ENCODE measurements at places on chromosomes 3 and 15.

GRCh38 chr3:13770170-13771169 lies 109.4 kb downstream of the WNT7A start:
- DNase-seq: no peak

GRCh38 chr3:89923921-89924610 lies 816.6 kb downstream of the EPHA3 start:
- no peak for DNase-seq

GRCh38 chr3:116306720-116307119 lies 138.6 kb downstream of the LSAMP start:
- no peak for DNase-seq

GRCh38 chr15:26841514-26841913 lies 25.3 kb upstream of the GABRA5 start:
- DNase-seq: no peak

- DNase-seq: no peak
These were observed 5.8 kb upstream of the DBR1 start for GRCh38 chr3:138180375-138181029.

DNA sequence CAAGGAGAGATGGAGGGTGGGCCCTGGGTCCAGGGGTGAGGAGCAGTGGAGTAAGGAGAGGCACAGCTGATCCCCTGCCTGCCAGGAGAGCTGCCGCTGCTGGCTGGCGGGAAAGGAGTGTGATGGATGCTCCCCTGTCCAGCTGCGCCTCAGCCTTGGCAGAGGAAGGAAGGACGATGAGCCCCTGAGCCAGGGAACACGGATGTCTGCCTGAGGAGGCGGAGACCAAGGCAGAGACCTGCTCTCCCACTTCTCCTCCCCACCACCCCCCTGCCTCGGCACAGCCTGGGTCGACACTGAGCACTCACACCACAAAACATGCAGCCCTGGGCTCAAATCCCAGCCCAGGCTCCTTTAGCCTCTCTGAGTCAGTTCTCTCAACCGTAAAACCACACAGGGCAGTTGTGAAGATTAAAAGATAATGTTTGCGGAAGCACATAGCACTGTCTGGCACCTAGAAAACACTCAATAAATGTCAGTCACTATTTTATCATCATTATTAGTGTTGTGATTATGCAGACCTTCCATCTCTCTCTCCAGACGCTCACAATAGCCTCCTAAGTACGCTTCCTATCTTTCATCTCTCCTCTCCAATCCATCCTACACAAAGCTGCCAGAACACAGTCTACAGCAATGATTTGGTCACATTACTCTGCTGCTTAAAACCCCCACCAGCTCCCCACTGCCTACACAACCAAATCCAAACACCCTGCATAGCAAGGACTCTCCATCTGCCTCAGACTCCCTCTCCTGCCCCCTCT lies 52.2 kb downstream of the SEMA5B start:
- DNase-seq: no peak

DNA sequence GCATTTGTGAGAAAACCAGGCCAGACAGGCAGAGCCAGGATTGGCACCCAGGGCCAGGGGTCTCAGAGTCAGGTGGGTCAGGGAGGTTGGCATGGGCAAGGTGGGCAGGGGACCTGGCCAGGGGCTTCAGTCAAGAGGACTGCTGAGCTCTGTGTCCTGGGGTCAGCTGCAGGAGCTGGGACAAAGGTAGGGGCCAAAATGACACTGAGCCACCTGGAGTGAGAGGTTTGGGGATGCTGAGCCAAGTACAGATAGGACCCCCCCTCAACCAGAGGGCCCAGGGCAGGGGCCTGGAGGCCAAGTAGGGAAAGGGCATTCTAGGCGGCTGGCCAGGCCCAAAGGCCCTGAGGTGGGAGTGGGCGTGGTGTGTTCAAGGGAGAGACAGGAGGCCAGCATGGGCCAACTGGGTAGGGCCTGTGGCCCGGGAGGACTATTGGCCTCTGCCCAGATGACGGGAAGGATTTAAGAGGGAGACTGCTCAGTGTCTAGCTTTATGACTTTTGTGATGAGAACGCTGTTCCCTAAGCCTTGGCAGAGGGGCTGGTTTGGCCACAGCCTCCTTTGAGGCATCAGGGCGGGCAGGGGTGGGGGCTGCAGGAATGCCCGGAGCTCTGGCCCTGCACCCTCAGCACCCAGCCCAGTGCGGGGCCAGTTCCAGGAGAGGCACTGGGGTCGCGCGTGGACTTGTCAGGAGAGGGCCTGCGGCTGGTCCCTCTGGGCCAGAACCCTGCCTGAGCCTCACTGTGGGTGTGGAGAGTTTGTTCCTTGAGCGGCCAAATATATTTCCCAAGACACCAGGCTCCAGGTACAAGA lies 3.1 kb downstream of the CFAP100 start:
- DNase-seq: peak; percentile 51

GRCh38 chr3:184710870-184711492 lies 883 bp downstream of the MAGEF1 start:
- no peak for DNase-seq

DNA sequence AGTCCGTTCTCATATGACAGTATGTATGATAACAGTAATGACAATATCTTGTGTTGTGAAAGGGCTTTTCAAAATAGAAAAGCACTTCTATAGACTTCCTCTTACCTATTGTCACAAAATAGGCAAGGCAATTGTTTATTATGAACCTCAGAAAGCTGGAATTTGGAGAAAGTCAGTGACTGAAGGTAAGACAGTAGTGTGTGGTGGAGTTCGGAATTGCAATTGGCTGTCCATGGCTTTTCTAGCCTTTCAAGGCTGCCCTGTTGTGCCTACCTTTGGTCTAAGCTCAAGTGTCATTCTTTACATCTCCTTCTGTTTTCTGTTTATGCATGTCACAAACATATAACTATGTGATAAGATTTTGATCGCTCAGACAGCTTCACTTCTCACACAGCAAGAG lies 219.3 kb upstream of the NR2E3 start:
- no peak for DNase-seq

- no peak for DNase-seq
These were observed 107.2 kb upstream of the CLSTN2 start for GRCh38 chr3:139827833-139828232.

DNA sequence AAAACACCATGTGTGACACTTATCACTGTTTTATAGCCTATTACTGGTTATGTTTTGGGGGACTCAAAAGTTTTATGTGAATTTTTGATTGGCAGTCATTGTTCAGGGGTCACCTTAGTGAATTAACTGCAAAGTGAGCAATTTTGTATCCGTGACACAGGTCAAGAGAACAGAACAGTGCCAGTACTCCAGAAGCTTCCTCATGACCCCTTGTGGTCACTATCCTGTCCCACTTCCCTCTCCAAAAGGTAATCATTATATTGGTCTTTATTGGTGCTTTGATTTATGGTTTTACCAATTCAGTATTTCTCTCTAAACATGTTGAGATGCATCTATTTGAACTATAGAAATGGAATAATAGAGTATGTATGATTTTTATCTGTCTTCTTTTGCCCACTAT lies 107.1 kb downstream of the STT3B start:
- no peak for DNase-seq

DNA sequence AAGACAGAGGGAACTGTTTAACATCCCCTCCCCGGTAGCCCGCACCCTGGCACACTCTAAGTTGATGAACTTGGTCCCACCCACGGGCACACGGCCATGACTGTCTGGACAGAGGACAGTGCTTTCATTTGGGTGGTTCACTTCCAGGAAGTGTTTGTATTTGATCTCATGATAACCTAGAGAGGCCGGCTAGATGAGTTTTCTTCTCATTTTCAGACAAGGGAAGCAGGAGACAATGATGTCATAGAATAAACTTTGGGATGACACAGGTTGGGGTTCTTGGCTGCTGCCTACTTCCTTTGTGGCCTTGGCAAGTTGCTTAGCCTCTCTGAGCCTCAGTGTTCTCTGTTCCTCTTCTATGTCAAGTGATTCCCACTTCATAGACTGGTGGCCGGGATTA lies 16.1 kb upstream of the LYSMD4 start:
- DNase-seq: no peak

- no peak for DNase-seq
These were observed 251.0 kb downstream of the KCNH8 start for GRCh38 chr3:19399356-19399755.

GRCh38 chr3:76859596-76859995 lies 180.3 kb upstream of the ROBO2 start:
- no peak for DNase-seq

DNA sequence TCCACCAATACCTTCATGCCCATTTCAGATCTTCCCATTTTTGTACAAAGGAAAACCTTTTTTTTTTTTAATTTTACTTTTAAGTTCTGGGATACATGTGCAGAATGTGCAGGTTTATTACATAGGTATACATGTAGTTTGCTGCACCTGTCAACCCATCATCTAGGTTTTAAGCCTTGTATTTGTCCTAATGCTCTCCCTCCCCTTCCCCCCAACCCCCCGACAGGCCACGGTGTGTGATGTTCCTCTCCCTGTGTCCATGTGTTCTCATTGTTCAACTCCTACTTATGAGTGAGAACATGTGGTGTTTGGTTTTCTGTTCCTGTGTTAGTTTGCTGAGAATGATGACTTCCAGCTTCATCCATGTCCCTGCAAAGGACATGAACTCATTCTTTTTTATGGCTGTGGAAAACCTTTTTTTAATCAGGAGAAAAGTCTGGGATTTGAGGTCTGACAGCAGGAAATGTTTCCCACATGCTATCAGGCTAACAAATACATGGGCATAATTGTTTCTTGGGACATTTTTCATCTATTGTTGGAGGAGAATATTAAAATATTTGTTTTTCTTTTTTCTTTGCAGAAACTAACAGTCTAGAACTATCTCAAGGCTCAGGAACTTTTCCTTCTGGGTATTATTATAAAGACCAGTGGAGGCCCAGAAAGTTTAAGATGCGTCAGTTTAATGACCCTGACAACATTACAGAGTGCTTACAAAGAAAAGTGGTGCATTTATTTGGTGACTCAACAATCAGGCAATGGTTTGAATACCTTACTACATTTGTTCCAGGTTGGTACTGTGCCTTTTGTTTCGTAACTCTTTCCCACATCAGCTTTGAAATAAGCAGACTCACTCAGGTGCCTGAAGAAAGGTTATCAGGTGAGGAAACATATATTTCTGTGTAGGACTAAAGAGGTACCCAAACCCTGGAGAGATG lies 32.8 kb upstream of the NFKBIZ start:
- DNase-seq: no peak

DNA sequence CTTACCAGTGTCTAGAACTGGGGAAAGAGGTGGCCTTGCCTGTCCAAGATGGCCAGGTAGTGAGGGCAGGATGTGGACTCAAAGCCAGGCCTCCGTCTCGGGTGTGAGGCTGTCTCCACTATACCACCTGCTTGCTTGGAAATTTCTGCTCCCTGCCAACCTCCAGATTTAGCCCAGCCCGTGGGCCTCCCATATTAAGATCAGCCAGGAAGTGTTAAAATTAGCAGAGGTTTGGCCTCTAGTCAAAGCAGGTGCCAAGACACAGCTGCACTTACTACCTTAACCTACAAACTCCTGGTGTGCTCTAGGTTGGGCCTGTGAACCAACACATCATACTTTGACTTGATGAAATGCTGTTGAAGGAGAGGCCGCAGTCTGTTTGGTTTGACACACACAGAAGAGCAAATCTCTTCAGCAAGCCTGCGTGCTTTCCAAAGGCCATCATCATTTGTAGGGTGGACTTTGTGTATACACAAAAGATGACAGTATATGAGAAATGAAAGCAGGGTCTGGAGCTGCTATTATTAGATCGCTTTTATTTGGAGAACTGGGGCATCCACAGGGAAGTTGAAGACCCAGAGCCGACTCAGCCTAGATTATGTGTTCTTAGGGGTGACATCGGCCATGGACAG lies 206.5 kb downstream of the XXYLT1 start:
- DNase-seq: no peak

GRCh38 chr3:114451561-114452018 lies 157.8 kb downstream of the TIGIT start:
- DNase-seq: no peak

DNA sequence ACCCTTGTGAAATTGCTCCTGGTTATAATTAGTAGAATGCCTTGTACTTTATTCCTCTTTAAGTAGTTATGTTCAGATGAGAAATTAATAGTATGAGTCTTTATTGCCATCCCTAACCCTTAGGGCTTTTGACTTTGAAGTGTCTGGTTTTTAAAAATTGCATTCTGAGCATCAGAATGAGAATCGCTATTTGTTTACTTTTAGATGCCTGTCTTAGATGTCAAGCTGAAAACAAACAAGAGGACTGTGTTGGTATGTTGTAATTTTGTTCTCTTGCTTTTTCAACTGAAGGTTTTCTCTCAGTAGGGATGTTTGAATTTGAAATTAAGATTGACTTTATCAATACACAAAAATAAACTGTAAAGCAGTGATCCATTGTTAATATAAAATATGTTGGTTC lies 5.2 kb downstream of the RNF7 start:
- DNase-seq: no peak

DNA sequence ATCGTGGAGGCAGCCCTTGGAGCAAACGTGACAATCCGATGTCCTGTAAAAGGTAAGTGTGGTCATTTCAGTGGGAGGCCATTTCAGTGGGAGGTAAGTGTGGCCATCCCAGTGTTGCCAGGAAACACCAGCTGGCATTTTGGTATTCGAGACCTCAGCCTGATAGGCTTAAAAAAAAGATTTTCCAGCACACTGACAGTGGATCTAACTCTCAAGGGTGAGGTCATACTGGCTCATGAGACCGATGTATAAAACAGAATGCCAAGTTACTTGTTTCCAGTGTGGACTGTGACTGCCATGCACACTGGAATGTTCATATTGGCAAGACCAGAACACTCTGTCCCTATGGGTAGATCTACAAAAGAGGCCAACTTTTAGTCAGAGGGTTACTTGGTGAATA lies 244.4 kb upstream of the GOLGA6L4 start:
- DNase-seq: no peak

DNA sequence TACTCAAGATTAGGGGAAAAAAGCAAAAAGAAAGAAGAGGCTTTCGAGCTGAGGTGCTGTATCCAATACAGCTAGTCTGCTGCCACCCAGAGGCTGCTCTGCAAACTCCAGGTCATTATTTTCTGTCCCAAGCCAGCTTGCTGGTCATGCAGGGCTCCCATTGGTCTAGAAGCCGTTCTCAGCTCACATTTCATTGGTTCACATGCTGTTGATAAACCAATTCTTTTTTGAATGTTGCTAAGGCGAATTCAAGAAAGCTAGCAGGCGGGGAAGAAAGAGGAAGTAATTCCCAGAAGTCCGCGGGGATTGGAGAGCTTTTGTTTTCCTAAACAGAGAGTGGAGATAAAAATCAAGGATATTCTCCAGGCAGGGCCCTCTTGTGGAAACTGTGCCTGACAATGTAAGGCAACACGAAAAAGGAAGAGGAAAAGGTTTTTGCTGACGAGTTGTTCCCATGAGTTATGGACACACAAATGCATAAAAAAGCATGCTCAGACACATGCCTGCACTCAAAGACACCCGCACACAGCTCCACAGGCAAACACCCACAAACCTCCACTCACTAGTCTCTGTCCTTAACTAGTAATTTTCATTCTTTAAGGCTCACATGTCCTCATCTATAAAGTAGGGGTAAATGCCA lies 33.4 kb downstream of the FSTL1 start:
- DNase-seq: peak; percentile 94

- no peak for DNase-seq
These were observed 63.6 kb upstream of the SCN5A start for GRCh38 chr3:38713121-38713520.

GRCh38 chr3:96960661-96961330 lies 146.4 kb downstream of the EPHA6 start:
- DNase-seq: no peak
